ENCODE measurements at places on chromosomes 3 and 15.

DNA sequence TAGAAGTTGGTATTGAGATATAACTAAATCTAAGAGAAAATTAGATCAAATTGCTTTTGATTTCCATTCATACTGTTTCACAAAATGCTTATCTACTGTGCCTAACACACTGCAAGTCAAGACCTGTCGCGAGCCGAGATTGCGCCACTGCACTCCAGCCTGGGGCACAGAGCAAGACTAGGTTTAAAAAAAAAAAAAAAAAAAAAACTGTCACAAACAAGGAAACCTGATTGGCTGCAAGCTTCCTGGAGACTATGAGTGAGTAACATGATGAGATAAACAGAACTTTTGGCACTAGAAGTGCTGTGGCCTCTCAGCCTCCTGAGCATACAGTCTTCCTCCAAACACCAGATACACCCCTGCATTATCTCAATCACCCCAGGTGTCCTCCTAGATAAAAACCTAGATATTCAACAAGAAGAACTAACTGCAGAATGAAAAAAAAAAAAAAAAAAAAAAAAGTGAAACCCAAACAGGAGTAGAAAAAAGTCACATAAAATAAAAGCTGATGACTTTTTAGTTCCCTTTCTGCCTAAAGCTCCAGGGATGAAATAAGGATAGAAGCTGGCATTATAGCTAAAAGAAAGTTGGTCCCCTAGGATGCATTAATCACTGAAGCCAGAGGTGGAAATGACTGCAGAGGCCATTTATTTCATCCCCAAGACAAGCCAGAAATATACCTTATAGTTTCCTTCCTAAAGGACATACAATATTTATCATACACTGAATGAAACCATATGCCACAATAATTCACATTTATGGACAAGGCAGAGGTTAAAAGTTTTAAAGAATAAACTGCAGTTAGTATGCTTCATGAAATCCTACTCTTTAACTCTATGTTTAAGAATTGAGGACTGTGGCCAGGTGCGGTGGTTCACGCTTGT is 82.4 kb downstream of the P3H2 start:
- DNase-seq = no peak

GRCh38 chr3:8981700-8982099 is 18.4 kb upstream of the RAD18 start:
- no peak for DNase-seq

DNA sequence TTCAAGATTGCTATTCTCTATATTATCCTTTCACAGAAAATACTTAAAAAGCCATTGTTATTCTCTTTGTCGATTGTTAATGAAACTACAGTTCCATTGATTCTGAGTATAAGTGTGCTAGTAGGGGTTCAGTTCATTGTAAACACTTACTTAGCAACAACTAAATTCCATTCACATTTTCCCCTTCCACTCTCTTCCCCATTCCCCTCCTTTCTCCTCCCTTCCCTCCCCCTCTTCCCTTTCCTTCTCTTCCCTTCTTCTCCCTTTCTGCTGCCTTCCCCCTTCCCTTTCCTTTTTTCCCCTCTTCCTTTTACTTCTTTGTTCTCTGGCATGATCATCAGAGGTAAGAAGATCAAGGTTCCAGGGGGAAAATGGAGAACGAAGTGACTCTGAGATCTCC is 21.3 kb upstream of the RIOX2 start:
- DNase-seq = no peak

DNA sequence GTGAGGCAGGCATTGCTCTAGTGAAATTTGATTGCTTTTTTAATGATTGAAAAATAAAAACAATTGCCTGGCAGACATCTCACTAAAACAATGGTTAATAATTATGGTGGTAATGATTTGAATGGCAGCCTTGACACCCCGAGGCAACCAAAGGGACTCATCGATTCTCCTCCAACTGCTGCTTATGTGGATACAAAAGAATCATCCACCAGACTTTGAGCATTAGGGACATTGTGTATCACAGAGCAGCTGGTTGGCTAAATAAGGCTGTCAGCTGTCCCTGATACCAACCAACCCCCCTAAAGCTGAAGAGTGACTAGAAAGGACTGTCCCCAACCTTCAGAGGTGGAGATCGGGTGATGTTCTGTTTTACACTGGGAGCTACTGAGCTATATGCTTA is 1.7 kb upstream of the CD47 start:
- DNase-seq = no peak

- DNase-seq = no peak
Measured at GRCh38 chr3:29379097-29379496, 98.2 kb downstream of the RBMS3 start.

DNA sequence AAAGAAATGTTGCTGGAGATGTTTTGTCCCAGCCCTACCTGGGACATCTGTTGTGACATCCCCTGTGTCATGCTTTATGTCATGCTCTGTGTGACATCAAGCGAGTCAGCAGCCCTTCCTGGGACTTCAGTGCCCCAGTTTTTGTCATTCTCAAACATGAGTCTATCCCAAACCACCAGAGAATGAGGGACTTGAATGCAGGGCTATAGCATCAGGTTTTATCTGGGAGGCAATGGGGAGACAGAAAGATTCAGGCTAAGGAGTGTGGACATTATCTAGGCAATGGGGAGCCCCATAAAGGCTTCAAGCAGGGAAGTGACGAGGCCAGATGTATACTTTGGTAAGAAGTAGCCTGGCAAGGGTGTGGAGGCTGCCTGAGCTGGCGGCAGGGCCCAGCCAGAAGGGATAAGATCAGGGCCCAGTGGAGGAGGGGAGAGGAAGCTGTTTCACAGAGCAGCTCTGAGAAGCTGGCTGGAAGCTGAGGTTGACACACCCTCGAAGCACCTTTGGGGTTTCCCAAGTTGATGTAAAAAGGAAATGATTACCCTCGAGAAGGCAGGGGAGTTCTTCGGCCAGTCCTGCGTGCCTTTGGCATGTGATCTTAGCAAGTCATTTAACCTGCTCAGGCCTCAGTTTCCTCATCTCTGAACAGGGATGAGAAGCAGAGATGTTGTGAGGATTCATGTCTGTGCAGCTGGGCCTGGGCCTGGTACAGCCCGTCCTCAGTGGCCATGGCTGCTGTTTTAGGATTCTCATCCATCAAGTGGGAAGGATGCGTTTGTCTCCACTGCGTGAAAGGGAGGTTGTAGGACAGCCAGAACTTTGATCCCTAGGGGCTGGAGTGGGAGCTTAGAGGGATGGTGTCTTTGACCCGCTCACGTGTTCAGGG is 34.3 kb downstream of the IRAK2 start:
- DNase-seq = no peak

- no peak for DNase-seq
Measured at GRCh38 chr3:12235691-12236090, 53.2 kb upstream of the PPARG start.

DNA sequence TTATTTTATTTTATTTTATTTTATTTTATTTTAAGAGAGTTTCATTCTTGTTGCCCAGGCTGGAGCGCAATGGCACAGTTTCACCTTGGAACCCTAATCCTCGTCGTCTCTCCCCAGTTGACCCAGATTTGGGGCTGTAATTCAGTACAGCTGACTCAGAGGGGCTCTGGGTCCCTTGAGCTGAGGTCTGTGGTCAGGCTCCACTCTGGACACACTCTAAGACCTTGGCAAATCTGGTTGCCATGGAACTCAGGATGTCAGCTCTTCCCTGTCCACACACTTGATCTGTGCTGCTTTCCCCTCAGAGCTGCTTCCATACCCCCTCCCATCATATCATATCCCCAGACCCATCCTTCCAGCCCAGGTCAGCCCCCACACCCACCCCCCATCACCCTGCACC is 675 bp upstream of the CYP11A1 start:
- DNase-seq = no peak

DNA sequence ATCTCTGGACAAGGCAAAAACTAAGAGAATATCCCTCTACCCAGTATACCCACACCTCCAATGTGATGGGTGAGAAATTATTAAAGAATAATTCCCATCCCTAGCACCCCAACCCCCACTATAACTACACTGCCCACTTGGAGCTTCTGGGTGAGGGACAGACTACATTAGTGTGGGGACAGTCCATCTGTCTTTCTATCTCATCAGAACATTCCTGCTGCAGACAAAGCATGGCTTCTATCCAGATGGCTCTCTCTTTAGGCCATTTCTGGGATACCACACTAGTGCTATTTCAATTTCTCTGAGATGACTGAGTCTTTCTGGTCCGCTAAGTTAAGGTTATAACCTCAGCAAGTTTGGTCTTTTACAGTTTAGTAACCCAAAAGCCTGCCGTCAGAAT is 6.6 kb downstream of the CSNK1G1 start:
- DNase-seq = no peak

GRCh38 chr3:94004301-94004910 is 24.0 kb downstream of the STX19 start:
- no peak for DNase-seq

DNA sequence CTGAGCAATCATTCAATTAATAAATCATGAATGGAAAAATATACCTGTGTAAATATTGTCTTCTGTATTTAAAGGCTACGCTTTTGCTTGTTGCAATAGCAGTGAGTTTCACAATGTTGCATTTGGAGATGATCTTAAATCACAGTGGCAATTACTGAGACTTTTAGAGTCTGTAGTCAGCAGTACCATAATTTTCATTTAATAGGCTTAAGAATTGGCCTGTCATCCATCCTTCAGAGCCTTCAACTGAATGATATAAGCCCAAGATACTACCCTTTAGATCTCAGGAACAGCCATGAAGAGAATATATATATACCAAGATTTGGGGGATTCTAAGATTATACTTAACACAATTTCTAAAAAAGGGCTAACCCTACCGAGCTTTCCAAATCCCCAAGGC is 458.1 kb downstream of the GBE1 start:
- DNase-seq = no peak

DNA sequence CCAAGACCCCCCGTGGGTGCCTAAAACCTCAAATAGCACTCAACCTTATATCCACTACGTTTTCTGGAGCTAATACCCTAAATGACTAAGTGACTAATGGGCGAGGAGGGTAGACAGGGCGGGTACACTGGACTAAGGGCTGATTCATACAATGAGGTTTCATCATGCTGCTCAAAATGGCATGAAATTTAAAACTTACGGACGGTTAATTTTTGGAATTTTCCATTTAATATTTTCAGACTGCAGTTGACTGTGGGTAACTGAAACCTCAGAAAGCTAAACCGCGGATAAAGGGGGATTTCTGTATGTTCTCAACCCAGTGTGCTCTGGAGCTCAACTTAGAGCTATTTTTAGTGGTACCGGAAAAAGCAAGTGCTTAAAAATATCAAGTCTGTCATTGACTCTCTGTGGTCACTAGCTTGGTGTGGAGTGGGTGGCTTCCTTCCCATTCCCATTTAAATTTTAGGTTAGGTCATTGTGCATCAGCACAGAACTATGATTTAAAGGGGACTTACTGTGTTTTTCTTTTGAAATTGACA is 72.9 kb downstream of the LRRC28 start:
- DNase-seq = no peak

Data from liver (tissue), 10 donors.